Myocyte (in vitro differentiated cells): ENCODE measurements at places on chromosomes 4 and X. TPM values are rescaled to one million over a fixed set of nuclear protein-coding genes. Genes with fewer than 3 reads are reported as not detected.
A peak's percentile ranks its signal among the peaks of the same experiment; 100 is the strongest.

- DNase-seq: no peak
These were observed 54.6 kb upstream of the HCCS start for GRCh38 chrX:11056322-11057176.

DNA sequence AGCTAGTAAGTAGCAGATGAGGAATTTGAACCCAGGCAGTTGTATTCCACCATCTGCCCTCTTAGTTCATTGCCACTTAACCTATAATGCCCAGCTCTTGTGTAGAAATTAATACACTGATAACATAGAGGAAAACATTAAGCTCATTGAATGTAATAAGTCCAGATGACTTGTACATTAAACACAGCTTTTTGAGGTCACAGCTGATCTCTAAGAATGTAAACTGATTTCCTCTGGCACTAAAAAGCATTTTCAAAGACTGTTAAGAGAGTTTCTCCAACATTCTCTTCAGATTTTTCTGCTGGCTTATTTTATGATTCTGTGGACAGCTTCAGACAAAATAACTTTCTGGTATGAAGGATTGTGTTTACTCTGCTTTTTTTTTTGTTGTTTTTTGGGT, 42.7 kb downstream of the HPRT1 start:
- no peak for DNase-seq

DNA sequence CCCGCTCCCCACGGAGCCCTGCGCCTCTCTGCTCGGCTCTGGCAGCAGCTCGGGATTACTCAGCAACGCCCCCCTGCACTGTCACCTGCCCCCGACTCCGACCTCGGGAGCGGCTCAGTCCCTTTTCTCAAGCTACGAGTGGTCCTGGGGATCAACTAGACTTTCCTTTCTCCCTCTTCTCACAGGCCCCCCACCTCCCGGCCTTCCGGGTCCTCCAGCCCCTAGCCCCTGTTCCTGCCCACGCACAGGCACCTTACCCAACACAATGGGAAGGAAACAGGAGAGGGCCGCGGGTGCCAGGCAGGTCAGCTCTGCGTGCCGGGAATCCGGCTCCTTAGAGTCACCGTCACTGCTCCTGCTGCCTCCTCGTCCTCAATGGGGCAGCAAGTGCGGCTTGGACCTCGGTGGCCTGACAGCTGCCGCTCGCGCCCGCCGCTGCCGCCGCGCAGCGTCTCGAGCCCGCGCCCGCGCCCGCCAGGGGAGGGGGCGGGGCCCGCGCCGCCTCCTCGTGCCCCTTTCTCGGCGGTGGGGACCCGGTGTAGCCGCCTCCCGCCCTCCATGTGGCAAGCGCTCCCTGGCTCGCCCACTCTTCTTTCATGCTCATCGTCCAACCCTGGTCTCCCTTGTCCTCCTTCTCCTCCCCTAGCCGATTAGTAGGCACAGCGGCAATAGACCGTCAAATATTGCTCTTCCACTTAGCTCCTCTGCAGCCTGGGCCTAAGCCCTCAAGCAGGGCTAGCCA, at the start of gene RAB9B:
TSS of gene RAB9B (minus strand) at position 455 of the 742 bp plus-strand sequence. CDS start 6,473 bp downstream, outside the sequence.
- DNase-seq: peak; percentile 36

DNA sequence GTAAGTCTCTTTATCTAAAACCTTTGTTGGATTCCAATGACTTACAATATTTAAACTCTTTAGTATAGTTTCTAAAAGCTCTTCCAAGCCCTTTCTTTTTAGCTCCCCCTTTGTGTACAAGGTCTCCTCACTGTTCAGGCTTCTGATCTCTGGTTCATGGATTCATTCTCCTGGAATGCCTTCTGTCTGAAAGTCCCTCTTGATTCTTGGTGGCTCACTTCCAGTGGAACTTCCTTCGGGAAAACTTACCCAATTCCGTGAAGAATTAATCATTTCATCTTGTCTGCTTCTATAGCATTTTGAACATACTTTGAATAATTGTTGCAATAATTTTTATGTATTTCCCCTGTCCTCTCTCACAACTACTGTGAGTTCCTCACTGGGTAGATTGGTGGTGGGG, 3.6 kb downstream of the ARHGAP24 start:
- DNase-seq: peak; percentile 50

GRCh38 chr4:184983672-184984356, 34.5 kb upstream of the HELT start:
- DNase-seq: peak; percentile 37

DNA sequence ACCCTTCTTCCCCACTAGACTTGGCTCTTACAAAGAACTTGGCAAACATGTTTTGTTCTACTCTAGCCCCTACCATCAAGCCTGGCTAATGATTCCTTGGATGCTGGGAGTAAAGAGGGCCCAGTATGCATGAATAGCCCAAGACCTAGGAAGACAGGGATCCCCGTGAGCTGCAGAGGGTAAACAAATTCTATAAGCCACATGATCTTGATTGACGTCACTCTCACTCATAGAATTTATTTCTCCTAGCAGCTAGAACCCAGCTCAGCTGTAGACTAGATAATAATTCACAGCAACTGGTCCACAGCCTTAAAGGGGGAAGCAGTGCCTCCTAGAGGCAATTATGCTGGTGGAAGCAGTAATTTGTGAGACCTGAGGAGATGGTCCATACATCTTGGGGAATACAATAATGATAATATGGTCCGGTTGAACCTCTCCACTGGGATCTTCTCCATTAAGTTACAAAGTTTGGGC, 16.1 kb upstream of the USO1 start:
- DNase-seq: no peak

DNA sequence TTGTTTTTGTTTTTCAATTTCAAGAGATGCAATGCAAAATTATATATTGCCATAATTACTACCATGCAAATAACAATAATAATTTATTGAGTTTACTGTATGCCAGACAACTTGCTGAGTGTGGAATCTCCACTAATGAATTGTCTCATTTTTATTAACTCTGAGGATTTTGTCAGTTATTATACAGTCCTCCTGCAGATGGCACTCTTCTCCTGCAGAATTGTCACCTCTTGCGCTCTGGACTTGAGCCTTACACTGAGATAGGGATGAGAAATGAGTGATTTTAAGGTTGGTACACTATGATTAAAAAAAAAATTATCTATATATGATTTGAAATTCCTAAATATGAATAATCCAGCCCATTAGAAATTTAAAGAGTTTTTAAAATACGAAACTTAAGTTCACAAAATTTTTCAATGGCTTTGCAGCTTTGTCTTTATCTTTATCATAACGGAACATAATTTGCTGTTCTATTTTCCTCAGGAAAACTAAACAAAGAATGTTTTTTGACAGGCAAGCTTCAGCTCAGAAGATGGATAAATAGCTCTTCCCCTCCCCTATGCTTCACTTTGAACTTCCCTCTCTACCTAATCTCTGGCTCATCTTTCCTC, 12.7 kb upstream of the PAQR3 start:
- DNase-seq: peak; percentile 60

DNA sequence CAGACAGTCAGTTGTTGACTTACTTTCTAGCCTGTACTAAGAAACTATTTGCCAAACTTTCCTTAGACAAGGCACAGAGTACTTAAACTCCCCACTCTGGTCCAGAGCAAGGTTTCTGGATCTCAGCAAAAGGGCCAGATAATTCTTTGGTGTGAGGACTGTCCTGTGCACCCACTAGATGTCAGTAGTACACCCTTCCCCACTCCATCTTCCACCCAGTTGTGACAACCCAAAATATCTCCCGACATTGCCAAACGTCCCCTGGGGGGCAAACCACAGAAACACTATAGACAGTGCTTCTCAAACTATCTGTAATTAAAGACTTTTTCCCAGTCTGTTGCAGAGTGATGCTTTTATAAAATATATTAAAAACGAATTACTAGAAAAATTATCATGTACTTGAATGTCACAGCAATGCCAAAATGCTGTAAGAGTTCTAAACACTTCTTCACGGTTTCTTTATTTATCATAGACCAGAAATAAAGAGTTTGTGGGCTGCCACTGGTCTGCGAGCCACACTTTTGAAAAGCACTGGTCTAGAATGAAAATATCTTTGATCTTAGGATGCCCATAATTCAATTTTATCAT, 203.5 kb downstream of the PRDM5 start:
- peak; percentile 64 for DNase-seq

DNA sequence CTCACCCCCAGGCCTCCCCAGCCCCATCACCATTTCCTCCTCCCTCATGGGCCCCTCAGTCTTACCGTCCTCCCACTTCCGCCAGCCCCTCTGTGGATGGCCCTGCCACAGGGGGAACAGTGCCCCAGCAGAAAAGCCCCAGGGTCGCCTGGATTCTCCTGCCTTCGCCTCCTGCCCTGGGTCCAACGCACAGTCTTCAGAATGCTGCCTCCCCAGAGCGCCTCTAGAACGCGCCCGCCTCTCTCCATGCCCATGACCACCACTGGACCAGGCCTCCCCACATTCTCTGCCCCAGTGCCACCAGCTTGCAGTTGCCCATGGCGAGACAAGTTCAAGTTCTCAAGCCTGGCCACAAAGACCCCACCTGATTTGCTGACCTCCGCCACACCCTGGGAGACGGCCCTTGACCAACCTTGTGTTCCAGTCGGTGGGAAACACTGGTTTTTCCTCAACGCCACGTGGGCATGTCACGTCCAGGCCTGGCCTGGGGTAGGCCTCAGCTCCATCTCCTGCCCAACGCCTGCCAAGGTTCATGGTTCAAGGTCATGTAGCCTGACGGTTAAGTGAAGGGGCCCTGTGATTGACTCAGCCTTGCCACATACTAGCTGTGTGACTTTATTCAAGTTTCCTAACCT, 634 bp upstream of the PLXNB3 start:
- DNase-seq: no peak

GRCh38 chr4:72094059-72094797, 62.4 kb downstream of the NPFFR2 start:
- no peak for DNase-seq

GRCh38 chr4:1221155-1221870, 27.6 kb downstream of the CTBP1 start:
- no peak for DNase-seq

- no peak for DNase-seq
These were observed 41.0 kb downstream of the PRPS1 start for GRCh38 chrX:107669261-107669660.

- DNase-seq: peak; percentile 80
These were observed 15.6 kb upstream of the BBS12 start for GRCh38 chr4:122716825-122717448.

- no peak for DNase-seq
These were observed 7.0 kb upstream of the SLC7A11 start for GRCh38 chr4:138249132-138249531.

GRCh38 chr4:72951628-72952027, 117.9 kb downstream of the COX18 start:
- no peak for DNase-seq

DNA sequence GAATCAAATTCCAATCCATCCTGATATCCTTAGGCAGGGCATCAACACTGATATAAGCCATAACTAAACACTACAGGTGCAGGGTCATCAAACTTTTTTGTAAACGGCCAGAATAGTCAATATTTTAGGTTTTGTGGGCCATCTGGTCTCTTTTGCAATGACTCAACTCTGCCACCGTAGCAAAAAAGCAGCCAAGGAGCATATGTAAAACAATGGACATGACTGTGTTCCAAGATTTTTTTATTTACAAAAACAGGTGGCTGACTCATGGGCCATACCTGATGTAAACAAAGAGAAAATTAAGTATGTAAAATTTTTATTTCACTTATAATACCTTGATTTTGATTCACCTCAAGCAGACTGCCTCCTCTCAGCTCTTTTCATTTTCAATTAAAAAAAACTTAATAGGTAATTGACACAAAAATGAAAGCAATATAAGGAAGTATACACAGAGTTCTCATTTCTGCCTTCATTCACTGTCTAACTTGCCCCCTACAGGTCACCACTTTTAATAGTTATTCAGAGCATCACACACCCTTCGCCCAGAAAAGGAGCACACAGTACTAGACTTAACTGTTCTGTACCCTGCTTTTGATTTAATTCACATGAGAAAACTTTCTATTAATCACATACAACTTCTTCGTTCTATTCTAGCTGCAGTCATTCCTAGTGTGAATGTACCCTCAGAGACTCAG, 35.3 kb upstream of the GPM6B start:
- DNase-seq: no peak

GRCh38 chr4:184513802-184514120, 39.4 kb upstream of the IRF2 start:
- no peak for DNase-seq

GRCh38 chr4:3208826-3209225, 40.1 kb upstream of the MSANTD1 start:
- DNase-seq: no peak

- DNase-seq: no peak
These were observed 47.2 kb downstream of the GYG2 start for GRCh38 chrX:2875798-2876399.

DNA sequence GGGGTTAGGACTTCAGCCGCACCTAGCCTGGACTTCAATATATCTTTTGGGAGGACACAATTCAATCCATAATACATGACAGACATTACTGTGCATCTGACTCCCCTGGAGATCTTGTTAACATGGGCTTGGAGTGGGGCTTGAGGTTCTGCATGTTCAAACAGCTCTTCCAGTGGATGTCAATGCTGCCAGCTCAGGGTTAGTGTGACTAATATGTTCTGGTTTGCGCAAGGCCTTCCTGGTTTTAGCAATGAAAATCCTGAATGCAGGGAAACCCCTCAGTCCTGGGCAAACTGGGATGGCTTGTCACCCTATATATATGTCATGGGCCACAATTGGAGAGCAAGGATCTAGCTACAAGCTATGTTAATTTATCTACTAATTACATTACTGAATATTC, 2.7 kb upstream of the TSPAN7 start:
- DNase-seq: no peak

- DNase-seq: no peak
These were observed 15.8 kb upstream of the IL21 start for GRCh38 chr4:122636697-122637096.

- no peak for DNase-seq
These were observed 39.7 kb downstream of the KLHL8 start for GRCh38 chr4:87180767-87181166.

DNA sequence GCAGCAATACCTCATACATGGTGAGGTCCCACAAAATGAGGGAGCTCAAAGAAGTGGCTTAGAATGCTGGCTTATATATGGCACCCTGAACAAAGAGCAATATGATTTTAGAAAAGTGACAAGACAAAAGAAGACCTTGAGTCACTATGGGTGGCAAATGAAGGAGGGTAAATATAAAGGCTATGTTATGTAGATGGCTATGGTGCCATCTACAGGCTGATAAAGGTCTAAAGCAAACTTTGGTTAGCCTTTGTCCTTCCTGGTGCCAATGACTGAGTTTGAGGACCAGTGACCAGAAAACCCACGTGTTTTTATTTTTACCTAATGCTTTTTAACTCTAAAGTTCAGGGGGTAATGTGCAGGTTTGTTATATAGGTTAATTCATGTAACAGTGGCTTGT, 151.8 kb downstream of the CCNG2 start:
- peak; percentile 57 for DNase-seq

The TMEM35A gene
- 1.1 and 1.4 TPM in 2 replicates for total RNA-seq

The TEX11 gene
- total RNA-seq: not detected in 2 replicates

The FANCB gene
- total RNA-seq: 0.88 and 1.2 TPM in 2 replicates

The GATA1 gene
- total RNA-seq: not detected in 2 replicates

The KLHL4 gene
- 13.0 and 22.0 TPM in 2 replicates for total RNA-seq

The FGF5 gene
- total RNA-seq: 3.2 and 4.9 TPM in 2 replicates

The IQCM gene
- 0.36 and 0.94 TPM in 2 replicates for total RNA-seq

The TBC1D25 gene
- total RNA-seq: 8.4 and 8.6 TPM in 2 replicates

The SULT1B1 gene
- total RNA-seq: under 0.01 TPM in 1 of 2 replicates, not detected in the other

The VCX2 gene
- not detected in 2 replicates for total RNA-seq
